AG04449 (cell line): ENCODE measurements at places on chromosomes 1 and 21.
A peak's percentile ranks its signal among the peaks of the same experiment; 100 is the strongest.

DNA sequence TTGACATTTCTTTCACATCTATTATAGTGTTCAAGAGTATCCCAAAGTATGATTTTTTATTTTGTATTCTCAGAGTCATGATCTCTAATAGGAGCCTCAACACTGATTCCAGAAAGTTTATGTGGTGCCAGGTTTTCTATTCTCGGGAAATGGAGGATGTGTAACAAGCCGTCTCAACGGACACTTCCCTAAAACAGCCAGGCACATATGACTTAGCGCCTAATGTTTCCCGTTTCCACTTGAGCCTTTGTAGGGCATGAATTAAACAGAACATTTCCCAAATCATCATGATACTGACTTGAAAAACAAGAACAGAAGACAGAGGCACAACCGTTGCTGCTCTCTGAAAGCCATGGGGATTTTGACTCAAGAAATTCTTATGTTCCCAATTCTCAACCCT, 8.0 kb downstream of the CYYR1 start:
- no peak for DNase-seq

DNA sequence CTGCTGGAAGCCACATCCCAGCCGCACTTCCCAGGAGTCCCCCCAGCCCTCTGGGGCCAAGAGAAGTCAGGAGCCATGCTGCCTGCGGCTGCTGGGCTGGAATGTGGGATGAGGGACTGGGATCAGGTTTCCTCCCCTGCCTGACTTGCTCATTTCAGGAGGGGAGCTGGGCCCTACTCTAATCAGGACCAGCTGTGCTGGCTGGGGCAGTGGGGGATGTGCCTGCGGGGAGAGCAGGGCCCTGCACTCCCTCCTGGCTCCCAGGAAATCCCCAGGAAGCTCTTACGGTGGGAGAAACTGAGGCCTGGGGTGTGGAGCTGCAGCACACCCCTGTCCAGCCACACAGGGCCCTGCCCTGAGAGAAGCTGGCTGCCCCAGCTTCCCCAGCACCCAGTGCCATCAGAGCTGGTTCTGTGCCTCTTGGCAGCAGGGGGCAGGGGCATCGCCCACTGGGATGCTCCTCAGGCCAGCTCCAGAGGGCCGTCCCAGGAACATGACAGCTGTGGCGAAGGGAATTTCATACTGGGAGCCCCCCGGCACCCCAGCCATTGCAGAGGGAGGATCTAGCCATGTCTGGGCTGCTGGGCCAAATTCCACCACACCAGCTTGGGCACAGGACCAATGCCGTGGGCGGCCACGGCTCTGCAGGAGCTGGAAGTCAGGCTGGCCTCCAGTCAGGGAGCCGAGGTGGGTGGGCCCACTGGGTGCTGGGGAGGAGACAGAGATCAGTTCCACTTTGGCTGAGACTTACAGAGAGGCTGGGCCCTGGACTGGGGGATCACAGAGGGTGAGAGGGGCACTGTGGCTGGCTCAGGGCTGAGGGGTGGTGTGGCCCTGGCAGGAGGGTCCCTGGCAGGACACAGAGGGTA, 21.3 kb upstream of the PRSS38 start:
- peak; percentile 71 for DNase-seq

DNA sequence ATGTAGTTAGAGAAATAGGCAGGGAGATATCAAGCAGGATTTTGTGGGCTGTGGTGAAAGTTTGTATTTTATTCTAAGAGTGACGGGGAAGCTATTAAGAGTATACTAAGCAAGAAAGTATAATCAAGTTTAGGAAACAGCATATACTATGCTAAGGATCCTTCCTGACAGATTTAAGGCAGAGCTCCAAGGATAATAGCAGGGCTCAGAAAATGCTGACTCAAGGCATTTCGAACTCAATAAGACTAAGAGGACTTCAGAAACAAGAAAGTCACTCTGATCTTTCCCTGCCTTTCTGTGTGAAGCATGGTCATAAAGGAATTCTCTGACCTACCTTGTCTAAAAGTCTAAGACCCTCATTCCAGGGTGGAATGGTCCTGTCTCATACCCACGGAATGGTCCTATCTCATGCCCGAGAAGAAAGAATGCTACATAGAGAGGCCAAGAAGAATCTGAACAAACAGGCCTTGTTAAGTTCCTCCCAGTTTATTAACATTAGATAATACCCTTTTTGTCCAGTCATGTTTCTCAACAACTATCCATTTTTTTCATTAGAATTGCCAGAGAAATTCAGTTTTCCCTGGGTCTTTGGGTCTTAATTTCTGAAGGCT, 59.1 kb downstream of the HFM1 start:
- DNase-seq, result no peak

GRCh38 chr1:76336931-76337371, 262.4 kb downstream of the ST6GALNAC3 start:
- peak; percentile 67 for DNase-seq

DNA sequence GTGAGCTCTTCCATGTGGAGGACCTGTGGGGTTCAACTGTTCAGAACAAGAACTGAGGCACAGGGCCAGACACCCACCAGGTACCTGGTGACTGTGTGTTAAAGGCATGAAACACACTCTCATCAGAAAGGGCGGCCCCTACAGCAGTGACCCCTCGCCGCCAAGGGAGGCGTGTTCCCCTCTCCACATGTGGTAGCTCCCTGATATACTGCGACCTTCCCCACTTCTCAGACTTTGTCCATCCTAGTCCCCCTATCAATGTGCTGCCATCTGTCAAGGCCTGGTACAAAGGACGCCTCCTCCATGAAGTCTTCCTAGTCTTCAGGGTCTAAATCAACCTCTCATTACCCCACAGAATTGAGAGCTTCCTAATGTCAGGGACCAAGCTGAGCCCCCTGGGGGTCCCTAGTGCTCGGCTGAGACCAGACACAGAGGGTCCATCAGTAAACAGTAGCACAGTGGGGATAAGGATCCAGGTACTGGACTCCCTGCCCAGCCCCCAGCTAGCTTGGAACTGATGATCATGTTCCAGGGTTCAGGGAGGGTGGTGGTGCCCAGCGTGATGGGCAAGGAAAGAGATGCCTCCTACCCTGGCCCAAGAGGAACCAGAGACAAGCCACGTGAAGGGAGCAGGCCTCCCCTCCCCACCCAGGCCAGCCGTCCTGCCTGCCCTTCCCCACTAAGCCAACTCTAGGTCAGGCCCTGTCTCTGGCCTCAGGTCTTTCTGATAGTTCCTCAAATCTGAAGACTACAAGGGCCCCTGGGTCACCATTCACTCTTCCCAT, 10.3 kb downstream of the SDC3 start:
- no peak for DNase-seq

- DNase-seq, result no peak
Observed at GRCh38 chr1:162070094-162070748, 730 bp downstream of the NOS1AP start.

- no peak for DNase-seq
Observed at GRCh38 chr1:156656806-156657740, 15.2 kb downstream of the BCAN start.

DNA sequence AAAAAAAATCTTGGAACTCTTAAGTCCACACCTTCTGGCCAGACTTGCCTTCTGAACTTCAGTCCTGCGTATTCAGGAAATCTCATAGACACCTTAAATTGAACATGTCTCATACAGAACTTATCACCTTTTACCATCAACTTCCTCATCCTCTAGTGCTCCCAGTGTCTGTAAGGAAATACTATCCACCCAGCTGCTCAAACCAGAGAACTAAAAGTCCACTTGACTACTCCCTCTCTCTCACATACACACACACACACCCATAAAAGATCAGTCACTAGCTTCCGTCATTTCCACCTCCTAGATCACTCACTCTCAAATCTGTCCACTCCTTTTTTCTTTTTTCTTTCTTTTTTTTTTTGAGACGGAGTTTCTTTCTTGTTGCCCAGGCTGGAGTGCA, 10.9 kb upstream of the CAP1 start:
- no peak for DNase-seq

DNA sequence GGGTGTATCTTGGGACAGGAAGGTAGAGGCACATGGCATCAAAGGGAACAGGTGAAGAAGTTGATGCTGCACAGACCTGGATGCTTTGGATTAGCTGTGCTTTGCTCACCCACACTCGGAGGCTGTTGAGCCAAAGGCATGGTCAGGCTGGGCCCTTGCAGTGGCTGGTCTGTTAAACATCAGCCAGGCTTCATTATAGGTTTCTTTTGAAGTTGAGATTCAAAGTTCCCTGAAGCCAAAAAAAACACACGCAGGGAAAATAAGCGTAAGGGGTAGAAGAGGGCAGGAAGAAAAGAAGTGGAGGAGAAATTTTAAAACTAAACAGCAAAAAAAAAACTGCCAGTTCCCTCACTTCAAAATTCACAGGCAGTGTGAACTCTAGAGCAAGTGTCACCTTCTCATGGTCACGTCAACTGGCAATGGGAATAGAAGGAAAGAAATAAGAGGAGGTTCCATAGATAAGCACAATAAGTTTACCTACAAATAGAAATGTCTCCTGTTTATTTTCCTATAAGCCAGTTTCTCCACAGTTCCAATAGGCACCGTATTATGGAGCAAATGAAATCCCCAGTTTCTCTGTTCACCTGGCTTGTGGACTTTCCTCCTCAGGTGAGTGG, 139.5 kb downstream of the PAPPA2 start:
- no peak for DNase-seq

DNA sequence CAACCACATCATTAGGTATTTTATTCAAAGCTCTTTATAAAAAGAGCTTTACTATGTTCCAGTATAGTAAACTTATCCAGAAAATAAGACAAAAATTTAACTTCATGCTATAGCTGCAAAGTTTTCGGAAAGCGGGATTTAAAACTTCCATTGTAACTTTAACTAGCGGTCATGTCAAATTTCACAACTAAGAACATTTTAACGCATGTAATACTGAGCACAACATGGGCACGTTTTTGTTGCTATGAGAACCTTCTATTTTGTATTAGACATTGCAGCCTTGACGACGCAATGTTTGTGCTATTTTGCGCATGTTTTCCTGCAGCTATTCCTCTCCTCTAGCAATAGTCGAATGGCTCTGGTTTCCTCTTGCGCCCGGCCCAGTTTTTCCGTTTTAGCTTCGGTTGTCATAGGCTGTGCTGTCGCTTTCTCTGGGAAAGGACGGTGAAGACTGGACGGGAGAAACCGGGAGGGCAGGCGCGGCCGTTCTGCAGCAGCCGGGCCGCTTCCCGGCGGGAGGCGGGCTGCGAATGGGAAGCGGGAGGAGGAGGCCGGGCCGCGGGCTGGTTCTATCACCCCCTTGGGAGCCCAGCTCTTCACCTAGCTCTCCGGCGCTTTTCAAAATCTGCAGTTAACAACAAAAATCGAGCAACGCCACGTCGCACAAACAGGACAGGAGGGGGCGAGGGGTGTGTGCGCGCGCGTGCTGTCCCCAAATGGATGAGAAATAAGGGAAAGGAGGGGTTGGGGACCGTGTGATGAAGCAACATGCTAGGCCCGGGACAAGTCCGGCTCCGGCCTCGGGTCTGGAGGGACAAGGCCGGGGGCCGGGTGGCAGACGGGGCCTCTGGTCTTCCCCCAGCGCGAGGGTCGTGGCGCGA, 105.3 kb upstream of the HNRNPU start:
- DNase-seq, result no peak

DNA sequence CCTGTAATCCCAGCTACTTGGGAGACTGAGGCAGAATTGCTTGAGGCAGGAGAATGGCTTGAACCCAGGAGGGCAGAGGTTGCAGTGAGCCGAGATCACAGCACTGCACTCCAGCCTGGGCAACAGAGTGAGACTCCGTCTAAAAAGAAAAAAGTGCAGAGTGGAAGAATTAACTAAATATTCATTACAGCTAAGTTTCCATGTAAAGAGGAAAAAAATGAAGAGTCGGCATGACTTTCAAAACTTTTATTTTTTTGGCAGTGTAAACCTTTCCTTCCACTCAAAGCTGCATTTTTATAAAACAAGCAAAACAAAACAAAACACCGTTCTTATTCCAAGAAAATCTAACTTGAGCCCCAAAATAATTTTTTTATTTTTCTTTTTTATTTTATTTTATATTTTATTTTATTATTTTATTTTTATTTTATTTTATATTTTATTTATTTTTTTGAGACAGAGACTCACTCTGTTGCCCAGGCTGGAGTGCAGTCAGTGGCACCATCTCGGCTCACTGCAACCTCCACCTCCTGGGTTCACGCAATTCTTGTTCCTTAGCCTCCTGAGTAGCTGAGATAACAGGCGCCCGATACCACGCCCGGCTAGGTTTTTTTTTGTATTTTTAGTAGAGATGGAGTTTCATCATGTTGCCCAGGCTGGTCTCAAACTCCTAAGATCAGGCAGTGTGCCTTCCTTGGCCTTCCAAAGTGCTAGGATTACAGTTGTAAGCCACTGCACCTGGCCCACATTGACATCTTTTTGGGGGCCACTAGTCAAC, 62.9 kb downstream of the PACC1 start:
- no peak for DNase-seq
